ENCODE measurements at places on chromosomes 5 and 9.

- no peak for DNase-seq
Observed at GRCh38 chr9:3740690-3741419, 215.1 kb upstream of the RFX3 start.

- DNase-seq = no peak
Observed at GRCh38 chr9:16505199-16505598, 365.3 kb downstream of the BNC2 start.

- DNase-seq = no peak
Observed at GRCh38 chr9:116475201-116475600, 211.9 kb upstream of the TRIM32 start.

DNA sequence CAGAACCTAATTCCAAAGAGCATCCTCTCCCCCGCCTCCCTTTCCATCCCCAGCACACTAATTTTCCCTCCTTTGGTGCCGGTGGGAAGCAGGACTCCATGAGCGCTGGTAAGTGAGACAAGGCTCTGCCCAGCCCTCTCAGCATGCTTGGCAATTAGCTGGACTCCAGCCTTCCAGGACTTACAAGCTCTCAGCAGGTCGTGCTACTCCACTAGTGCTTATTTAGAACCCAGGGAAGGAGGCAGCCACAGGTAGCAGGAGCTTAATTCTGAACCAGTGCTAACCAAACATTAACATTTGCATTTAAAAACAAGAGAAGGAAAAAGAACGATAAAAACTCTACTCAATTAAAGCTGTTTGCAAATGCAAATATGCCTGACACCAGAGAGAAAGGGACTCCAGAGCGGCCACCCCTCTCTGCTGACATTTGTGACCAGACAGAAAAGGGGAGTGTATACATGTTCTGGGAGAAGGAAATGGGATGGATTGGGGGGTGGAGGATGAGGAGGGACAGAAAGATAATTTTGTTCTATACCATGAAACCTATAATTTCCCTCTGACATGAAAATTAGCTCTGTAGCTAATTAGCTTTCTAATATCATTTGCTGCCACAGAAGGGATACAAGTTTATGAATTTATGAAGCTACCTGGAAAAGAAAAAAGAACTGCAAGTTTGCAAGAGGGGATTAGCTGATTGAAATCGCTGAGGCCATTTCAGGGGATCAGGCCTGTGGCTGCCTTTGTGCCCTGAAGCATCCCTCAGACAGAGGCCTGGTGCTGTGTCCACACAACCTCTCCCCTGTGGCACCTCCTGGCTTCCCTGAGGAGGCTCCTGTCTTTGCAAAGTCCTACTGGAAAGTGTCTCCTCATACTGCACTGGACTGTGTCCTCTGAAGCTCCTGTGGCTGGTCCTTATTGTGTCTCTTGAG is 266.3 kb downstream of the SEC61B start:
- DNase-seq = no peak
